ENCODE measurements at places on chromosomes 6 and 20.

DNA sequence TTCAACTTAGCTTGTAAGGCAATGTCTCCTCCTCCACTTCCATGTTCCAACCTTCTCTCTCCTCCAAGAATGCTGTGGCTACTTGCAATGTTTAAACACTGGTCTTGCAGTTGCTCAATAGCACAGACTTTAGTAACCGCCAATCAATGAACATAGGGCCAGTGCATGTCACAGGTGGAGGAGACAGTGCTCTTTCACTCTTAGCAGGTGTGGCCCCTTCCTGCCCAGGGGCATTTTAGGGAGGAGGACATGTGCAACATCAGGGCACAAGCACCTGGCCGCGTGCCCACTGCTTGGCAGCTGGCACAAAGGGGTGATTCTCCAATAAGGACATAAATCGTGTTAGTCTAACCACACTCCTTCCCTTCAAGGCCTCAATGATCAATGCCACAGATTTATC is 41.3 kb downstream of the ADGRF1 start:
- DNase-seq = no peak

GRCh38 chr6:41470331-41471063 is 75.7 kb upstream of the FOXP4 start:
- DNase-seq = no peak

DNA sequence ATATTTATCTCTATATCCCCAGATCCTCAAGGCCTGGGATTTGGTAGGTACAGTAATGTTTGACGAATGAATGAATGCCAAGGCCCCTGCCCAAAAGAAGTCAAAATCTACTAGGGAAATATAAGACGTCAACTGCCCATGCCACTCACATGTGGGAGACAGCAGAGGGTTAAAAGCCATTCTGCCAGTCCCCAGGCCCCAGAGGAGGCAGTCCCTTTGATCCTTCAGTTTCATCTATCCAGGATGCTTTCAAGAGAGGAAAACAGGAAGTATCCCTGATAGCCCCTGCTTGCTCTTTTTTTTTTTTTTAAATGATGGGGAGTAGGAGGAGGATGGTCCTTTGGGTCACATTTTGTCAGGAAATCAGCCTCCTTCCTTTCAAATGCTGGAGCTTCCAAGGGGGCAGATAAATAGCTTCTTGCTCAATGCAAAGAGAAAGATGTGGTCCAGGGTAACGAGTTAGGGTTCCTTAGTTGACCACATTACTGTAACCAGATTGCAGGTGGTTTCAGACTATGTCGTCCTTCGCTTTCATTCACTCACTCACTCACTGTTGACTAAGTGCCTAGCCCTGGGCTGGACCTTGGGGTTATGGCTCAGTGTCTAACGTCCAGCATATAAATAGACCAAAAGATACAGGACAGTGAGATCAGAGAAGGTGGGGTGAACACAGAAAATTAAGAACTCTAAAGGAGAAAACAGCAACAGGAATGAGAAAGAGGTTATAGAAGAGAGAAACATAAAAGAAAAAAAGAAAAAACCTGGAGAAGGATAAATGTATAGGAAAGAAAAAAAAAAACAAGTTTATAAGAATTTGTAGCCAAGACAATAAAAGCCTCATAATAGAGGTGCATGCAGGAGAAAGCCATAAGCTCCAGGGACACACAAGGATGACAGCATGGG is 64.6 kb upstream of the PIM1 start:
- no peak for DNase-seq

DNA sequence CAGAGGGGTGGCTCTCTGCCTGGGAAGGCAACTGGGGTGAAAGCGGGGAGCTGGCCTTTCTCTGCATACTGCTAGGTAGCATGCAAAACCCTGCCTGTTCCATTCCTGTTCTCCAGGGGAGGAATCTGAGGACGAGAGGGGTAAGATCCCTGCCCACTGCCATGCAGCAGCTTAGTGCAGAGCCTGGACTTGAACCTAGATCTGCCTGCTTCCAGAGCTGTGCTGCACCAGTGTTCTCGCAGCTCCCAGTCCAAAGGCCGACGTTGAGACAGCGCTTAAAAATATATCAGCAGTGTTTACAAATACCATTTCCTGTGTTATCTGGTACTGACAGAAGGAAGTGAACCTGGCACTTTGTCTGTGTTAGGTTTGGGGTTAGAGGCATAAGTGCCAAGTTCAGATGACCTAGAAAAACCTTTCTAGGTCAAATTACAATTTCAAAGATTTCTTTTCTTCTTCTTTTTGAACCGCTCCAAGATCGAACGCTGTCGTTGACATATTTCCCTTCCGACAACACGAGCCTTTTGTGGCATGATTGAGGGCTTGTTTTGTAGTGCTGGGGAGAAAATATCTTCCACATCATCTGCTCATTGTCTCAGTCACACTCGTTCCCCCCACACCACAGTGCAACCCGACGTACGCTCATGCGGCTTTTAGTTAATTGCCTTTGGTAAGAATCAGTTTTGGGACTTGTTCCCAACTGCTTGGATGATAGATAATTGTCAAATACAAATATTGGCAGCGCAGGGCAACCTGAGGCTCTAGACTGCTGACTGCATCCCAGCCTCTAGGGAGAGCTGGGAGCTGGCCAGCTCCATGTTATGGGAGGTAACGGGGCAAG is 44.6 kb downstream of the TOX2 start:
- no peak for DNase-seq

DNA sequence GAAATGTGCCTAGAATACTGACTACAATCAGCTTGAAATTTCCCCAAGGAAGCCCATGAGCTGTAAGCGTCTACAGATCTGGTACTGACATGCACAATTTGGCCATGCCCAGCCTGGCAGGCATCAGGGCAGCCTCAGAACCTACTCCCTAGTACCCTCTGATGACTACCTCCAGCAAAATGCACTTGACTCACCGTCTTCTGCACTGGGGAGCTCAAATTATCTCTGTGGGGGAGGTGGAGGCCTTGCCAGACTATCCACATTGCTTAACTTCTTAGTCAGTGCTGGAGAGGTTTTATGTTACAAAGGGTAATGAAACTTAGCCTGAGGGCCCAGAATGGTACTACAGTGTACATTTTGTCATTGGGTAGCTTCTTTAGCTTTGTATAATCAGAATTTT is 126.0 kb upstream of the ADGRF1 start:
- no peak for DNase-seq

- DNase-seq = no peak
Observed at GRCh38 chr20:61833807-61834610, 231.7 kb downstream of the TAF4 start.

GRCh38 chr6:125974214-125974866 is 12.0 kb upstream of the TRMT11 start:
- DNase-seq = no peak

GRCh38 chr6:167152862-167153261 is 4.9 kb downstream of the GPR31 start:
- DNase-seq = no peak

DNA sequence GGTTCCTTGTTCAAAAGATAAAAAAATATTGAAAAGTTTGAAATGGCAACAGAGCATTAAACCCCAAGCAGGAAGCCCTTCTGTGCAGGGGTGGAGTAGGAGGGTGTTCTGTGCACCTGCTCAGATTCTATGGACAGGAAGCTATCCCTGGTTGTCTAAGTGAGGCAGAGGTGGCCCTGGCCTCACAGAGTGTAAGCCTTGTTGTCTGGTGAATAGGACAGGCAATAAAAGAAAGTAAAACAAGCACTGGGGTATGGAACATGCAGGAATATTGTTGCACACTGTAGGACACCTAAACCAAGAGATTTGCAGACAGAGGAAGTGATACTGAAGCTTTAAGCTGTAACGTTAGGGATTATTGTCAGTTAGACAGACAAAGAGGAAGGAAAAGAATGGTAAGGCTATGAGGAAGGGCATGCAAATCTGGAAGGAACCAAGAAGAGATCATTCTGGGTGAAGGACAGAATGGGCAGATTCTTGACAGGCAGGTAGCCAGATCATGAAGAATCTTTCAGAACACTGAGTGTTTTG is 66.8 kb downstream of the TBC1D7 start:
- no peak for DNase-seq

DNA sequence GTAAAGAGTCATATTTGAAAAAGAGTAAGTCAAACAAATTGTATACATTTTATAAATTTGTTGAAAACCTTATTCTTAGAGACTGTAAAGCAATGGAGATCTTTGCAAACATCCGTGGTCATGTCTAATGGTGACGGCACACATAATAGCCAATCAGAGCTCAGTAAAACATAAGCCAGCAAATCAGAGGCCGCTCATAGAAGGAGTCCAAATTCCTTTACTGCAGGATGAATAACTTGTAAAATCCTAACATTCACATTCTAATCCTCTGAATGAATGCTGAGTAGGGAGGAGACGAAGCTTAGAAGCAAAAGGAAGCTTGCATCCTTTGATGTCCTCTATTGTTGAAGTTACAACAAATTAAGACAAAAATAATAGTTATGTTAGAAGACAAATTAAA is 401.7 kb downstream of the PRKN start:
- DNase-seq = no peak

DNA sequence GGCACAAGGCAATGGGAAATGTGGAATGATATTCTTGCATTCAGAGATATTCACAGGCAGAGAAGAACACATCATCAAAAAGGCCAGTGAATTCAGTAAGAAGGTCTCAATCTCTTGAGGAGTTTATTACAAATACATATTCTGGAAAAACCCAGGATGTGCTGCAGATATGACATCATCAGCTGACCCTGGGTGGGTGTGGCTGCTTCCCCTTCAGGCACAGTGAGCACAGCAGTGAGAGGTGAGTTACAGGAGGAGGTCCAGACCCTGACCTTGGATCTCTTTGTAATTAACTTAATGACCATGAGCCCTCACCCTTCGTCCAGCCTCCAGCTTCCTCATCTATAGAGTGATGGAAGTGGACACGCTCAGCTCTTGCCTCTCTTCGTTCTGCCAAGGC is 147.5 kb upstream of the SYNDIG1 start:
- no peak for DNase-seq

DNA sequence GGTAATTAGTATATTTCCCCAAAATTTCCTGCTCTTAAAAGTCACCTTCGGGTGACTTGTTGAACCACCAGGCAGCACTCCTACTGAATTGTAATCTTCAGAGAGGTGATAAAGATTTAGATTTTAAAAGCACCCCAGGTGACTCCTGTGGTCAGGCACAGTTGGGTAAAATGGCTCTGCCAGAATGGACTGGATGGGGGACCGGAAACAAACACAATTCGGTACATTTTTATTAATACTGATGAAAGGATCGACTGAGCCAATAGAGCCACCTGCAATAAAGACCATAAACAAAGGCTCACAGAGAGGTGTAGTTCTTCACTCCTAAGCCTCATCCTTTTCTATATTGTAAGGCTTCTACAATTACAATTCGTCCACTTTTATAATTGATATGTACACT is 19.6 kb upstream of the FAM83C start:
- no peak for DNase-seq

DNA sequence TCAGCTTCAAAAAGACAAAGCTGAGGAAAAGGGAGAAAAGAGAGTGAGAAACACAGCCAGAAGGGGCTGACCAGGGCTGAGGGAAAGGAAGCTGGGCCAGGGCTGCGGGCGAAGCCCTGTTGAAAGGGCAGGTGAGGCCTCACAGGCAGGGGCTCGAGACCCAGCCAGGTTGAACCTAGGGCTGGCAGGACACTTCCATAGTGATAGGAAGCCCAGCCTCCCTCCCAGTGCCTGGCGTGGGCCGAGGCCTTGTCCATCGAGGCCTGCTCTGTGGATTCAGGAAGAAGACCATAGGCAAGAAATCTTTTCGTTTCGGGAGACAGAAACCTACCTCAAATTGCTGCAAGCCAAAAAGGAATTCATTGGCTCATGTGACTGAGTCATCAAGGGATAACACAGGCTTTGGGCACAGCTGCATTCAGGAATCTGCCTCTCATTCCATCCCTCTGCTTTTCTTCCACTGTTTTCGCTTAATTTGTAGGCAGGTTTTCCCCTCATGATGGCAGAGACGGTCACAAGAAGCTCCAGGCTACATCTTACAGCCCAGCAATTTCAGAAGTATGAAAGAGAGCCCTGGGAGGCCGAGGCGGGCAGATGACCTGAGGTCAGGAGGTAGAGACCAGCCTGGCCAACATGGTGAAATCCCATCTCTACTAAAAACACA is 311.1 kb upstream of the SULF2 start:
- DNase-seq = no peak

DNA sequence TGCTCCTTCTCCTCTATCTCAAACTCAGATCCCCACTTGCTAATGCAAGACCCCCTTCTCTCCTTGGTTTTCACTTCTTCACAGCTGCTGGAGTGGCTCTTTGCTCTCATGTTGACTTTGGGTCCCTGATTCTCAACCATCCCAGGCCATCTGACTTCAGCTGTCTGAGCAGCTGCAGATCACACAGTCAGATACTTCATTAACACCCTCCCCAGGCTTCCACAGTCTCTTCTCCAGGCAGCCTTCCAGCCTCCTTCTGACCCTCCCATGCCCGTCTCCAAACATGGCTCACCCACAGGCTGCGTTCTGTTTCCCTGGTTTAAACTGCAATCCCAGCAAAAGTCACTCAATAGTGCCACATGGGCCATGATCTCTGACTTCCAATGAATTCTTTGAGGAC is 65.4 kb downstream of the HIVEP2 start:
- DNase-seq = no peak

DNA sequence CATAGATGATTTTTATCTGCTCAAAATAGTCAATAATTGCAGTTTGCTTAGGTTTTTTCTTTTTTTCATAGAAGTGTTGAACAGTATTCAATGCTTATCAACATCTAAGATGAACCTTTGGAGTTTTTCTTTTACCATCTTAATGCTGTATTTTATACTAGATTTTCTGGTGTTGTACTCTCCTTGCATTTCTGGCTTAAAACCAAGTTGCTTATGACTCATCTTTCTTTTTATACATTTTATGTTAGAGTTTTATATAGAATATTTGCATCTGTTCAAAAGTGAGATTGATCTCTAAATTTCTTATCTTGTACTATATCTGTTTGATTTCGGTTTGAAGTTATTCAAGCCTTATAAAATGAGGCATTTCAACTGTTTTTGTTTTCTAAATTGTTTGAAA is 232.5 kb downstream of the RFPL4B start:
- no peak for DNase-seq

DNA sequence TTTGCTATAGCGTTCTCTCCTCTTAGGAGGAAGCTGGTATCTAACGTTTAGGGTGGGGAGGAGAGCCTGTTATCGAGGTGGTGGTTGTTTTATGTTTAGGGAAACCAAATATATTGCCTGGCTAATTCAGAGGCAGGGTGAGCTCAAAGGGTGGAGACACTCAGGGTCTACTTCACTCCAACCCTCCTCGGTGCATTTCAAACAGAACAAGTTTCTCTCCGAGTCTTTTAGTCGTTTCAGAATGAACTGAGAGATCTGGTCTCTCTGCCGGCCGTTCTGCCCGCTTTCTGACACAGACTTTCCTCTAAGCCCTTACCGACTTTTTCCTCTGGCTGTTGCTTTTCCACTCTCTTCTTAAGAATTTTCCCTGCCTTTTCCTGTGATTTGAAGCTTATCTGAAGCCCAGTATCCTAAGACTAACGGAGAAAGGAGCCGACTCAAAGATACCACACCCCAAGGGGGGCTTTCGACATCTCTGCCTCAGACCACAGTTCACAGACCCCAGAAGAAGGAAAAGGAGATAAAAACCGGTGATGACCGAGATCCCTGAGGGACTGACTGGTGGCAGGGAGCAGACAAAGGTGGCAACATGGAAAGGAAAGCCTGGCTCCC is 865 bp downstream of the STK38 start:
- DNase-seq = no peak

All from left hindlimb (tissue), 1 donor.